ENCODE measurements at places on chromosomes 13 and 19. TPM values are rescaled to one million over a fixed set of nuclear protein-coding genes. Genes with fewer than 3 reads are reported as not detected.

DNA sequence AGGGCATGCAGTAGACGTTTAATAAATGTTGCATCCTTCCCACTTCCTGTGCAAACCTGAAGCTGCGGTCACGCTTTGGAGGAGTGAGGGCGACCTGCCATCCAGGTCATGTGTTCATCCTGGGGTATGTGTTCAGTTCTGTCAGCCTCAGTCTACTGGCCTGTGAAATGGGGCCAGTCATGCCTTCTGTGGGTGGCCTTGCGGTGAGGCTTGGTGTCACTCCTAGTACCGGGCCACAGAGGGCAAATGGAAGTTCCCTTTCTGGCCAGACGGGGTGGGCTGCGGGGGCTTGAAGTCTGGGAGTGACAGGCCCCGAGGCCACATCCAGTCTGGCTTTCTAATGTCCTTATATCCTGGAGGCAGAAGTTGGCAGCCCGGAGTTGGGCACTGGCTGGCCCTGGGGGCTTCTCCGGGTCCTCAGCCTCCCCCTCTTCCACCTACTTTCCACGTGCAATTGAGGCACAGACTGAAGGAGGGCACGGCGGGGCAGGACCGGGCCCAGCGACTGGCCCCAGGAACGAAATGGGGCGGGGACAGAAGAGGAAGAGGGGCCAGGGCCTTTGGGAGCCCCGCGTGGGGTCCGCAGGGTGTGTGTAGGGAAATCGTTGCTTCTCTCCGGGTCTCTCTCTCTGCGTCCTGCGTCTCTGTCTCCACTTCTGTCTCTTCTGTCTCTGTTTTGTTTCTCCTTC is 11.1 kb downstream of the PDE4A start:
- H3K4me3 ChIP-seq = peak overlapping the region; percentile 63
- no peaks in the 10 kb centered on the region for H3K27me3 ChIP-seq
- H3K4me1 ChIP-seq = no peaks in the 10 kb centered on the region

GRCh38 chr19:33231511-33231910 is 5.9 kb upstream of the SLC7A10 start:
- no peak overlapping the region for H3K4me3 ChIP-seq
- peaks cover 2% of the 10 kb centered on the region for H3K4me1 ChIP-seq

GRCh38 chr13:66483712-66484111 is 746.4 kb downstream of the PCDH9 start:
- DNase-seq = no peak
- no peak overlapping the region for H3K4me3 ChIP-seq
- H3K27ac ChIP-seq = no peak overlapping the region

DNA sequence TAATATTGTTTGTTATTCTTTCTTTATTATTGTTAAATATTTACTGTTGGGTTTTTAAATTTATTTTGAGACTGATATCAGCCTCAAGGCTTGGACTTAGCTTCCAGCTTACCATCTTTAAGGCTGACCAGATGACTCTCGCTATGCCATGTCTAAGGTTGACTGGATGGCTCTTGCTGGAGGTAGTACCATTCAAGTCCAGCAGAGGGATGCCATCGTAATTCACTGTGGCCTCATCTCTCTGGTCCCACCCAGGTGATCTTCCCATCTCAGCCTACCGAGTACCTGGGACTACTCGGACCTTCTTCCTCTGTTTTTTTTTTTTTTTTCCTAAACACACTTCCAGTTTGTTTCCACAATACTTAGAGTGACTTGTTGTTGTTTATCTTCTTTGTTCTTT is 41.7 kb upstream of the ZNF91 start:
- no peaks in the 10 kb centered on the region for H3K36me3 ChIP-seq
- no peaks in the 10 kb centered on the region for H3K27me3 ChIP-seq
- no peak overlapping the region for H3K27ac ChIP-seq
- no peaks in the 10 kb centered on the region for H3K4me1 ChIP-seq
- H3K4me3 ChIP-seq = no peak overlapping the region

GRCh38 chr19:45876411-45877197 is 9.3 kb downstream of the IRF2BP1 start:
- no peaks in the 10 kb centered on the region for H3K36me3 ChIP-seq
- H3K4me3 ChIP-seq = peak overlapping the region; percentile 10
- H3K27ac ChIP-seq = peak overlapping the region; percentile 50
- H3K27me3 ChIP-seq = no peaks in the 10 kb centered on the region
- peaks cover 12% of the 10 kb centered on the region for H3K4me1 ChIP-seq

DNA sequence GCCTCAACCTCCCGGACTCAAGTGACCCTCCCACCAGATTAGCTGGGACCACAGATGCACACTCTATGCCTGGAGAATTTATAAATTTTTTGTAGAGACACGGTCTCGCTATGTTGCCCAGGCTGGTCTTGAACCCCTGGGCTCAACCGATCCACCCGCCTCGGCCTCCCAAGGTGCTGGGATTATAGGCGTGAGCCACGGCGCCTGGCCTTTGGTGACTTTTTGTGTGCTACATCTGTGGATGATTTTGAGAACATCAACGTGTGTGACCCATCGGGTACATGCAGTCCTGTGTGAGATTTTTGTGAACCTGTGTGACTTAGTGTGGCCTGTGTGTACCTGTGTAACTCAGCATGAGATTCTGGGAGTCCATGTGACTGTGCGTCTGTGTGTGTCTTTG is 8.5 kb upstream of the NFIX start:
- no peak overlapping the region for H3K27ac ChIP-seq
- DNase-seq = no peak
- H3K36me3 ChIP-seq = no peaks in the 10 kb centered on the region
- peaks cover 7% of the 10 kb centered on the region for H3K4me1 ChIP-seq

- H3K4me1 ChIP-seq = no peaks in the 10 kb centered on the region
- no peak overlapping the region for H3K27ac ChIP-seq
Measured at GRCh38 chr13:105410602-105411001, 1124.9 kb downstream of the EFNB2 start.

DNA sequence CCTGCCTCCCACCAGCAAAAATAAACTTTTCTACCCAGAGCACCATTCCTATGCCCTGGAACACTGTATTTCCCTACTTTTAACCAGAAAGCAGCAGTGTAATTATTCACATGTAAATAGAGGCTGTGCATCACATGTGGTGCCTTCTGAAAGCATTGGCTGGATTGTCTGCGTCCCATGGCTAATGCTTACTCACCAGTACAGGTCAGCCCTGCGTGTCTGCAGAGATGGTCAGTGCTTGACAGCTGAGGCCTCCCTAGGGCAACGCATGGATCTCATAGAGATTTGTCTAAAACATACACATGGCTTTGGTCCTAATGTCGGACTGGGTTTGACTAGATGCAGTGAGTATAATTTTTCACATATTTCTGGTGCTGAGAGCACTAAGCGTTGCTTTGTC is 64.2 kb downstream of the DPY19L3 start:
- H3K36me3 ChIP-seq = no peaks in the 10 kb centered on the region
- DNase-seq = no peak
- H3K4me3 ChIP-seq = no peak overlapping the region
- H3K27ac ChIP-seq = no peak overlapping the region
- no peaks in the 10 kb centered on the region for H3K27me3 ChIP-seq
- no peaks in the 10 kb centered on the region for H3K4me1 ChIP-seq

GRCh38 chr13:96792736-96793403 is 201.4 kb downstream of the OXGR1 start:
- DNase-seq = no peak
- no peak overlapping the region for H3K4me3 ChIP-seq

DNA sequence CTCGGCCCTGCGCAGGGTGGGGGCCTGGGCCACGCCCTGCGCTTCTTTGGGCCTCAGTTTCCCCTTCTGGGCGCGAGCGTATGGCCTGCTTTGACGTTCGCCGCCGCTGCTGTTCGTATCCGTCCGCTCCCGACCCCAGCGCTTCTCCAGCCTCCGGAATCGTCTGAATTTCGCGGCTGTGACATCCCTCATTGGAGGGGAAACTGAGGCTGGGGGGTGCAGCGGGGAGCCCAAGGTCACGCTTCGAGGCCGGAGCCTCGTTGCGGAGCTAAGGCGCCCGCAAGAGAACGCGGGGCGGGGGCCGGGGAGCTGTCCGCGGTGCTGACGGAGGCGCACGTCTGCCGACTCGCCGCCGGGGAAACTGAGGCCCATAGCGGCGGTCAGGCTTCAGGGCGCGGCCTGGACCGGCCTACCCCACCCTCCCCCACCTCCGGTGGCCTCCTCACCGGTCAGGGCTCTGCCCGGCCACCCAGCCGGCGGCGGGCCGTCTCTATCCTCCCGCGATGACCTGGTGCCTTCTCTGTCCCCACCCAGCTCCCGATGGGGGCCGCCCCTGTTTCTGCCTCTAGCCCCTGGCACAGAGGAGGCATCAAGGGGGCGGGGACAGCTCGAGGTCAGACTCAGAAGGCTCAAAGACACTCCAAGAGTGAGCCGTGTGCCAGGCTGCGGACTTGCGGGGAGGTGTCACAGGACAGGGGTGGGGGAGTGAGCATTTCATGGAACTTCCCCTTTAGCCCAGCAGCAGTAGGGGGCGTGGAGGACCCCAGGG is 3.0 kb upstream of the APC2 start:
- DNase-seq = no peak
- H3K36me3 ChIP-seq = no peaks in the 10 kb centered on the region
- H3K4me1 ChIP-seq = peaks cover 11% of the 10 kb centered on the region
- peaks cover 64% of the 10 kb centered on the region for H3K27me3 ChIP-seq
- H3K27ac ChIP-seq = no peak overlapping the region

Gene SERTM1
- total RNA-seq = 0.11 TPM

Gene ZNF563
- 2.7 TPM for total RNA-seq
